ENCODE measurements at places on chromosomes 4 and X.

DNA sequence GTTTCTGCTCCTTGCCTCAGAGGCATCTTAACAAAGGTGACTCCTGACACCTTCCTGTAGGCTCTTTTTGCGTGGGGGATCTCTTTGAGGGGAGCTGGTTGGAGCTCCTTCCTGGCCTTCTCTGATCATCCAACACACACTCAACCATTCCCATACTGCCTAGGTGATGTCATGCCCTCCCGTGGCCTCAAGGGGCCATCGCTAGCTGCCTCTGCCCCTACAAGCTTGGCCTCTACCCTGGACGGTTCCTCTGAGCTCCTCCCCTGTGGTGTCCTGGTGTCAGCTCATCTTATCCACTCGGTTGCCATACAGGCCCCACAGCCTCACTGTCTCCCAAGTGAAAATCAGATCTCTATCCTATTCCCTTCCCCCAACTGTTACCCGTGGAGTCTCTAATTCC is 13.7 kb upstream of the ZNF185 start:
- no peak for DNase-seq

GRCh38 chr4:139530833-139531427 is 25.1 kb downstream of the SETD7 start:
- DNase-seq: peak; percentile 41

DNA sequence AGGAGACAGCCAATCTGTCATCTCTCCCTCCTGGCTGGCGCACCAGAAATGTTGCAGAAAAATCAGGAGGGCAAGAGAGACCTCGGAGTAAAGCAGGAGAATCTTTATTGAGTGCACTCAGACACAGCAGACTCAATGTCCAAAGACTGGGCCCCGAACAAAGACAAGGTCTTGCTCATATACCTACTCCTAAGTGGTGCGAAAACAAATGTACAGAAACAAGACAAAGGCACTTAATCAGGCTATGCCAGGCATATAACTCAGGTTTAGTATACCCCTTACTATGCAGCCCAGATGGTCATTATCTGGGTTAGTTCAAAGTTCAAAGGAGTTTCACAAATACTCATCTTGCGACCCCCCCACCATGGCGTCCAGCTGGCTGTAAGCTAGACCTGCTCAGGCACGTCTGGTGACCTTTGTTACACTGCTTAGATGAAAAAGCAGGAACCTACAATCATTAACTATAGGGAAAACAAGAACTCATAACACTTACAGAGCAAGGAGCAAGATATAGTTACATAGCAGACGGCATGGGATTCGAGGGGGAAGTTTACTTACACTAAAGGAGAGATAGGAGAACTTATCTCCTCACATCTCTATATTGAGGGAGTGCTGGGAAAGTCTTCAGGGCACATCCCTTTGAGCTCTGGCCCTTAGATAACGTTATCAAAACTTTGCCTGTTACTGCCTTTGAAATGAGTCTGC is 27.5 kb downstream of the SULT1E1 start:
- no peak for DNase-seq

DNA sequence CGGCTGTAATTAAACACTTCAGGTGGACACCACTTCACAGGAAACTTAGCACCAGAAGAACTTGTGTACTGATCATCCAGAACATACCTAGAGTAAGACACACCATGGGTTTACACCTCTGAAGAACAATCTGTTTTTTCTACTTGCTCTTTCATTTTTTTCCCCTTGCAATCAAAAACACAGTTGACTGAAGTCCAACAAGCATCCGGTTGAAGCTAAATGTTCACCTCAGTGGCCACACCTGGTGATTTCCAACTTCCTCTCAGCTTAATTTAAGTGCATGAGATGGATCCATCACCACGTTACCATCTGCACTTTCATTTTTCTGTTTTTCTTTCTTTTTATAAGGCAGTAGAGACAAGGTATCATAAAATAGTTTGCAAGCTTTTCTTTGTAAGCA is 4.9 kb upstream of the TXK start:
- no peak for DNase-seq

DNA sequence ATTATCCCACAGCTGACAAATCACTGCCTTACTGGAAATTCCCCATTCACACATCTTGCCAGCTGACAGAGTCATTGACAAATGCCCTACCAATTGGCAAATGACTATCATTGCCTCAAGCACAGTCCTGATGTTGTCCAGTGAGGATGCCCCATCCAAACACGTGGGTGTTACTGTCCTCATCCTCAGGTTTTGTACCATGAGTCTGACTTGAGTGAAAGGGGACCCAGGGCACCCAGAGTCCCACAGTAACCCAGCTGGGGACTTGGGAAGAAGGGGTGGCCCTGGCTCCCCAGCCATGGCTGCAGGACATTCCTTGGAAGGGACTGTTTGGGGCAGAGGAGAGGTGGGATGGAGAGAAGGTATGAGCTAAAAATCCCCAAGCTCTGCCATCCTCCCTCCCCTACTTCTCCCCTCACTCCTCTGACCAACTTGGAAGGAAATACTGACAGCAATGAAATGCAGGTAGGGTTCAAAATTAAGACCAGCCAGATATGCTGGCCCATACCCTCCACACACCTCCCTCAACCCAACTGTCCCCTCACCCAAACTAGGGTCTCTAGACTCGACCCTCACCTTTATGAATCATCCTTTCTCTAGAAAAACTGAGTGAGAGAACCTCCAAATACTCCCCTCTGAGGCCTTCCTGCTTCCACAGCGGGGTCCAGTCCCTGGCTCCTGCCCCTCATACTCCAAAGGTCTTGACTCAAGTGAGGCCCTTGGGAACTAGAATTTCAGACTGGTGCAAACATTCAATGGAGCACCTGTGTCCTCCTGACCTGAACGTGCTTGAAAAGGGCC is 5.1 kb downstream of the TIMP1 start:
- no peak for DNase-seq

- no peak for DNase-seq
These were observed 313.3 kb upstream of the ATOH1 start for GRCh38 chr4:93515208-93515607.

GRCh38 chr4:10731690-10732089 is 47.1 kb upstream of the CLNK start:
- DNase-seq: no peak

DNA sequence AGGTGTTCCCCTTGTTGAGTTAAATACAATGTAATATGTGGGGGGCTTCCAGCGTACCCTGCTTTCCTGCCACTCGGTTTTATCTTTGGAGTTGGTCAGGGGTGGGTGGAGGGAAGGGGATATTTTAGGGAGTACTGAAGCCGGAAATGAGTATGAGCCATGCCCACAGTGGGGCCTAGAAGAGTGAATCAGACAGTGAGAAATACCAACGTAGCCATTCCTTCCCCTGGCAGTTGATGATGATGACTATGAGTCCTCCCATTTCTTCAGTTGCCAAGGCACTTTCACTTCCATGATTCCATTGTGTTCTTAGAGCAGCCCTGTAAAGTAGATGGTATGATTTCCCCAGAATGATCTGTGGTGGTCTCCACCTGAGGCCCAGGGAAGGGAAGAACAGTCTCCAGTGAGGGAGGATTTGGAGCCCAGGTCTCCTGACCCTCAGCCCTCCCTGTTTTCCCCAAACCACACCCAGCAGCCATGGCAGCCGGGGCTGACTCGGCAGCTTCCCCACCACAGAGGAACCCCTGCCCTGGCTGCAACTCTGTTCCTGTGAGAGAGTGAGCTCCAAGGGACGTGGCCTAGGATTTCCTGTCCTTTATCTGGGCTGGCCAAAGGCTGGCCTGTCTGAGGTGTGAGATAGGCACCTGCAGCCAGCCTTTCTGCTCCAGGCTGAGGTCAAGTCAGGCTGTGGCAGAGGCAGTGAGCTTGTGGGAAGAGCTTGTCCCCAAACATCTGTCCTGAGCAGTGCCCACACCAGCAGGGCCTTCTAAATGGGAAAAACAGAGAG is 52.7 kb downstream of the STARD8 start:
- DNase-seq: peak; percentile 78

GRCh38 chr4:74400395-74400794 is 35.5 kb downstream of the EREG start:
- no peak for DNase-seq

DNA sequence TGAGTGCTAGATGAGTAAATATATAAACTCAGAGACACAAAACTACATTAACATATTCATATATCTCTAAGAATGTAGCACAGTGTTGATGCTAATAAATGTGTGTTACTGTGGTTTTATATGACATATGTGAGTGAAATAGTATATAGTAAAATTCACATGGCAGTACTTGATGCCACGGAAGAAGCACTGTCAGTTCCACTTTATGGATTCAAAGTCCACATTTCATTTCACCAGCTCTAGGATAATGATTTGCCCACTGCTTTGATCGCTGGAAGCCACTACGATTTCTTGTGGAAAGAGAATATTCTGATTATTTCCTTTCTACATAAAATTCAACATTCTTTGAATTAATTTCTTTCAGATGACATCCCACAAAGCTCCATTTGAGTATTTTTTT is 181.2 kb downstream of the GBA3 start:
- no peak for DNase-seq

DNA sequence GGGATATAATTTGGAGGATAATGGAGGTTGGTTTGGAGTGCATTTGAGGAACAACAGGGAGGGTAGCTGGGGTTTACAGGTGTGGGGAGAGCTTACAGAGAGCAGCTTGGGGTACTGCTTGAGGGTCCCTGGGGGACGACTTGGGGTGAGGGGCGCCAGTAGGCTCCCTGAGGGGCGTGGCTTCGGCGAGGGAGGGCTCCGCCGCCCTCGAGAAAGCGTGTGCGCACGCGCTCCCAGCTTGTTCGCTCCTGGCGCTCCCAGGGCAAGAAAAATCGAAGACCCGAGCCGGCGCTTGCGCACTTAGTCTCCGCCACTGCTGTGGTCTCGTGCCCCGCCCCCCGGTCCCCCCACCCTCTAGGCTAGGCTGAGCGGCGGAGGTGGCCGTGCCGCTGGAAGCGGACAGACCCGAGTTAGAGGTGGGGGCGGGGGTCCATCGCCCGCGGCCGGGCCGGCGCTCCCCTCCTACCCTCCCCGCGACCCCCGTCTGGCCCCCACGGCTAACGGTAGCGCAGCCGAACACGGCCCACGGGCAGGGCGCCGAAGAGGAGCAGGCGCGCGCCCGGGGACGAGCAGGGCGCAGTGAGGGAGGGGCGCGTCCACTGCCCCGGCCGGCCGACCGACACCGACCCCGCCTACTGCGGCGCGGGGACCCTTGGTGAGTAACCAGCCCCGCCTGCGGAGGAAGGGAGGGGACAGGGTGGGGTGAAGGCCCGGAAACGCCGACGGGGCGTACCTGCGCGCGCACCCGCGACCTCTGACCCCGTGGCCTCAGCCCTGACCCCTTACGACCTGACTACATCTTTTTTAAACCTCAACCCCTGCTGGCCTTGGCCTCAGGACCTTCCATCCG is 5.4 kb upstream of the CCDC120 start:
- DNase-seq: peak; percentile 46

DNA sequence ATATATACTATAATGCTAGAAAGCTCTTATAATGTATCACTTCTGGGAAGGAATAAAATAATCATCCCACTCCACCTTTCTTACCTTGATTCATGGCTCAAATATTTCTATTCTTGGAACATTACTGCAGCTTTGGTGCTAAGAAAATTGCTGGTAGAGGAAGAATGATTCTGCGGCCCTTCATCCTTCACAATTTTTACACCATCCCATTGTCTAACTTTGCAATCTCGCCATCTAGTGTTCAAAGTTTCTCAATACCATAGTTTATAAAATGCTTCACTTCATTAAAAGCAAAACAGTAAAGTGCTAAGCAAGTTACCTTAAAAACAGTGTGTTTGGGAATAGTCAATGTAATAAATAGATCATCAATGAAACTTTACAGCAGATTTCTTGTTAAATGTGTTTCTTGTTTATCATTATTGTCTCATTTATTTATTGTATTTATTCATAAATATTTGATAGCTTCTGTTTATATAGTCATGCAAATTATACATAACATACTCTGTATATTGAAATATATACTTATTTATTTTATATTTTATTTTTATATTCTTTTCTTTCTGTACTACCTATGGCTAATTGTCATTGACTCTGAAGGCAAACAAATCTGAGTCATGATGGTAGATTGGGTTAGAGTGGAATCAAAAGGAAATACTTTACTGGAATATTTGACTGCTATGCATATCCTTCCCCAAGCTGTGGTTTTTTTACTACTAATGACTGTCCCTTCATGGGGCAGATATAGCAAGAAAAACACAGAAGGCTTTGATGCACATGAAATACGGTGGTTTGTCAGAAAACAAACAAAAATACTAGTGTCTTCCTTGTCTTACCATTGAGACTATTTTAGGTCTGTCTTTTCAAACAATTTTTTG is 390.7 kb downstream of the MAPK10 start:
- peak; percentile 63 for DNase-seq

DNA sequence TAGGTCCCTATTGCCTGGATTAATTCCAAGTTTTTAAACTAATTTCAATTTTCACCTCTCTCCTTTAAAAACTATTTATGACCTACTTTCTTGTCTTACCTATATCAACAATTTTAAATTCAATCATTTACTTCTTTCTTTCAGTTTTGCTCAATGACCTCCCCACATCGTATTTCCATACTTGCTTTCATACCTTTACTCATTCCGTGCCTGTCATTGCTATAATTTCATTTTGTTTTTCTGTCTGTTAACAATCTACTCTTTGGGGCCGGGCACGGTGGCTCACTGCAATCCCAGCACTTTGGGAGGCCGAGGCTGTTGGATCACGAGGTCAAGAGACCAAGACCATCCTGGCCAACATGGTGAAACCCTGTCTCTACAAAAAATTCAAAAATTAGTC is 781.1 kb downstream of the FSTL5 start:
- DNase-seq: no peak

DNA sequence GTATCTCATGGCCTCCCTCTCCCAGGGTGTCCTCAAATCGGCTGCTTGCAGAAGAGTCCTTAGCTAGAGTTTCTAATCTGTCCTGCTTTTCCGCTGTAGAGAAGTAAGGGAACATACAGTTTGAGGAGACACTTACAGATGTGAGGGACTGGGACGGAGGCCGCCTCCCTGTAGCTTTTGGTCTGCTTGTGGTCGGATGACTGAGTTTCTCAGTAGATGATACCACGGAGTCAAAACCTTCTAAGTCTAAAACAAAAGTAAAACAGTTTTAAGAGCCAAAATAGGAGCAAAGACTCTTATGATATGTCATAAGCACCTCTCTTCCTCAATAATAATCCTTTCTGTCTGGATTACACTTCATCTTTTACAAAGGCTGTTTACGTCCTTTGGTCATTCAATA is 34.5 kb upstream of the MAP3K15 start:
- DNase-seq: no peak

DNA sequence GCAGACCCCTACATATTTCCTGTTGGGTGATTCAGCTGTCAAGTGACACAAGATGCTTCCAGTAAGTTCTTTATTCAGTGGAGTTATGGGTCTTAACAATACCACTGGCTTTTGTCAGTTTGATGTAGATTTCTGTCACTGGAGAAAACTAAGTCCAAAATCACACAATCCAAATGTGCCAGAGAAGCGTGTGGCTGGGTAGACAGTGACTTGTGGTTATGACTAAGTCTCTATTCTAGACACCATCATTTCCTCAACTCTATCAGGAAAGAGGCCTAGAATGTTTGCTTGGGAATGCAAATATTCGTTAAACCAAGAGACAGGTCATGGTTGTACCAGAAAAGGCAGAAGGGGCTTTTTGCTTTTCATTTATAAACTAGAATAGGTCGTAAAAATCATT is 54.4 kb upstream of the HS3ST1 start:
- DNase-seq: no peak
